ENCODE measurements at places on chromosomes 4 and X. TPM values are rescaled to one million over a fixed set of nuclear protein-coding genes. Genes with fewer than 3 reads are reported as not detected.

Gene GPC4
- total RNA-seq = 10.2 TPM

DNA sequence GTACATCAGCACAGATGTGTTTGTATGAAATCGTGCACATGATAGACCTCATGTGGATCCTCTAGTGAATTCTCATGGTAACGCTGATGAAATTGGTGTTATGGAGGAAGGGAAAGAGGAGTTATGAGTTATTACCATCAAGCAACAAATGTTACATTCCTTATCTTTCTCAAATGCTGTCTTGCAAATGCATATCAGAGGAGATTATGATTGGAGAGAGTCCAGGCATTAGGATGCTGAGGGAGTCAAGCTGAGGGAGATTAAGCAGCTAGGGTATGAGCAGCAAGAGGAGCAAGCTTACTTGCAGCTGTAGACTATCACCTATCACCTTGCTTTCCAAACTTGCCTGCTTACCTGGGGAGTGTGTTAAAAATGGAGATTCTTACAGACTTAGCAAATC lies 36.8 kb upstream of the SFRP2 start:
- H3K4me1 ChIP-seq = no peaks in the 10 kb centered on the region
- no peak for DNase-seq
- no peak overlapping the region for H3K4me3 ChIP-seq
- no peaks in the 10 kb centered on the region for H3K36me3 ChIP-seq

GRCh38 chr4:112031712-112032328 lies 113.4 kb upstream of the FAM241A start:
- H3K36me3 ChIP-seq = no peaks in the 10 kb centered on the region
- H3K27me3 ChIP-seq = no peaks in the 10 kb centered on the region
- DNase-seq = no peak
- H3K4me3 ChIP-seq = no peak overlapping the region
- no peak overlapping the region for H3K27ac ChIP-seq
- no peaks in the 10 kb centered on the region for H3K4me1 ChIP-seq

Gene FGFR3
- total RNA-seq = 0.51 TPM
